ENCODE measurements at places on chromosomes 1 and 21.
A peak's percentile ranks its signal among the peaks of the same experiment; 100 is the strongest.

DNA sequence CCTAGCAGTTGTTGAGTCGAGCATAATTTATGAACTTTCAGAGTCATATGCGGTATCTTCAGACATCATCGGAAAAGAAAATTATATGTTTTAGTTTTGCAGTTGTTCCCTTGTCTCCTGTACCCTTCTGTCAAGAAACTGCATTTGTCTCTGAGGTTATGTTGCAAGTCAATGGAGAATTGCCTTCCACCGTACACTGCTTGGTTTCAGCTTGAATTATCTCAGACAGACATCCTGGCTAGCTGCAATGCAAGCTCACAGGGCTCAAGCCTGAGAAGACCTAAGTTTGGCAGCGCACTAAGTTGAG is 156.0 kb downstream of the NFIA start:
- no peak for DNase-seq

DNA sequence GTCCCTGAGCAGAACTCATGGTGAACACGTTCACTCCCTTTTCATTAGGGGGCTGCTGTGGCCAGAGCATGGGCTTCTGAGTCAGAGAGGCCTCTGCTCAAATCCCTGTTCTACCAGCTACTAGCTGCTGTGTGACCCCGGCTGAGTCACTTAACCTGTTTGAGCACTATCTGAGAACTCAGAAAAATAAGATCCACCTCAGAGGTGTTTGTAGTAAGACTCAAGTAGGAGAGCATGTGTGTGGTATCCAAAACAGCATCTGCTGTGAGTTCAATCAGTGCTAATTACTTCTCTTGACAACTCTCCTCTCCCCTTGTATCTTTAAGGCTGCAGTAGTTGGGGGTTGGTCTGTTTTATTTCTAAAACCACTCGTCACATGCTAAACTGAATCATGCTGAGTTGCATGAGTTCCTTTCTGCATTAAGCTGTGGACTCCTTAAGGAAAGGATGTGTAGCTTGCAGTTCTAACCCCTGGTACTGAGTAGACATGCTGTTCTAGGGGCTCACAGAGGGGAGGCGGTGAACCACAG is 39.7 kb upstream of the JUN start:
- DNase-seq: peak; percentile 17

DNA sequence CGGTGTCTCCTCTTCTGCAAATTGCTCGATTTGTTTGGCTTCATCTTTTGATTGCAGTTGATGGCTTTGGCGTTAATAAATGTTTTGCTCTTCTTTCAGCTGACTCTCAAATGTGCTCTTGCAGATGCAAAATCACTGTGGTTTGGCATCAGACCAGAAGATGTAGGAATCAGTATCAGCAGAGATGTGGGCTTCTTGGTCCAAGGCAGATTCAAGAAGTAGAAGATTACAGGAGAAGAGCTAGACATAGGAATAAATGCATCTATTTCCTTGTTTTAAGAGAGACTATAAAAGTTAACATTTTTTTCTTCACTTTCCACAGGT is 59.8 kb upstream of the BACH1 start:
- DNase-seq: peak; percentile 82

GRCh38 chr1:207866471-207867135 is 44.3 kb downstream of the CD34 start:
- peak; percentile 74 for DNase-seq

DNA sequence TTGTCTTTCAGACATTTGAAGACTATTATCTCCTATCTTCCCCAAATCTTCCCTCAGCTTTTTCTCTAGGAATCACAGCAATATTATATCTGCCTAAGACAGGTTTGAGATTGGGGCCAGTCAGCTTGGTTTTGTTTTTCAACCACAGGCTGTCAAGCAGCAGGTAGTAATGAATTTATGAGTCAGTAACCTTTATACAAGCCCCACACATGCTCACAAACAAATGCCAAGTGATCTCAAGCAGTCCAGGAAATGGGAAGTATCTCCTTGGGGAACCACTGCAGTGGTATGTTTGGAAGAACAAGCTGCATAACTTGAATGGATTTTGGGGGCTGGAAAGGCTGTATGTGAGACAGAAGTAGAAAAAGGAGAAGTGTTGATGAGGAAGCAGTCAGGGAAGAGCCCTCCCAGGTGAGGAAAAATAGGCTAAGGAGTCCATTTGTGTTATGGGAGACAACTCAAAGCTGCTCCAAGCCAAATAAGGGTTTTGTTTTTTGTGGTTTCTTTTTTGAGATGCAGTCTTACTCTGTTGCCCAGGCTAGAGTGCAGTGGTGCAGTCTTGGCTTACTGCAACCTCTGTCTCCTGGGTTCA is 2.1 kb downstream of the DHDDS start:
- DNase-seq: no peak

- no peak for DNase-seq
These were observed 4.8 kb upstream of the AMPD1 start for GRCh38 chr1:114700036-114700600.

- no peak for DNase-seq
These were observed 38.8 kb downstream of the VPS45 start for GRCh38 chr1:150106341-150106740.

DNA sequence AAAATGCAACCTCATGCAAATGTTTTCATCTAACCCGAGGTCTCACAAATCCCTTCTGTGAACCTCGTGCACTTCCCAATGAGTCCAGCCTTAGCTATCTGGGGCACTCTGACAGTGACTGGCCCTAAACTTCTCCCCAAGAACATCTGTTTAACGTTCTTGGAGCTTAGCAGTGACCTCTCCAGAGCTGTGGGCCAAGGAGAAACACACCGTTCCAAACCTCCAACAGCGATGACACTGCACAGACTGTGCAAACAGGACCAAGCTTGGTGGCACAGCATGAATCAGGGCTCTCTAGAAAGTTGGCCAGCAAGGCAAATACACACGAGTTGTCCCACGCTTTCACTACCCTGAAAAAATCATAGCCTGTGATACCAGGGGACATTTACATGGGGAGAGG is 15.8 kb downstream of the BEND5 start:
- DNase-seq: no peak

- no peak for DNase-seq
These were observed 186.6 kb downstream of the NTNG1 start for GRCh38 chr1:107327446-107327845.

DNA sequence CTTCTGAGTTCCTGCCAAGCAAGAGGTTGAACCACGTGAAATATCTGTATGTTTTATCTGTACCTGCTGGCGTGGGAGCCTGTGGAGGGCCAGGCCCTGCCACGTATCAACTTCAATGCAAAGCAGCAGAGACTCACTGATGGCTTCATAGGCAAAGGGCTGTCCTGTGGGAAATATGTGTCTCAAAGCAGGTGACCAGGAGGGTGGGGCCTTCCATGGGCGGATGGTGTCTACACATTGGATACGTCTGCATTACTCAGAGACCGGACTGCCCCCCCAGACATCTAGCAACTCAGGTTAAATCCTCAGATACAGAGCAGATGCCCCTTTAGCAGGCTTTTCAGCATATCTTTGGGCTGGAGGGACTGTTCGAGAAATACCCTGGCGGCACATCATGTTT is 210.8 kb upstream of the C1orf174 start:
- DNase-seq: no peak

- no peak for DNase-seq
These were observed 160.5 kb downstream of the ZBTB18 start for GRCh38 chr1:244211559-244211944.

GRCh38 chr1:69567652-69568420 is at the start of gene LRRC7:
Gene LRRC7 (plus strand): TSS chr1:69567922. CDS start chr1:69568640, 718 bp downstream.
- no peak for DNase-seq

DNA sequence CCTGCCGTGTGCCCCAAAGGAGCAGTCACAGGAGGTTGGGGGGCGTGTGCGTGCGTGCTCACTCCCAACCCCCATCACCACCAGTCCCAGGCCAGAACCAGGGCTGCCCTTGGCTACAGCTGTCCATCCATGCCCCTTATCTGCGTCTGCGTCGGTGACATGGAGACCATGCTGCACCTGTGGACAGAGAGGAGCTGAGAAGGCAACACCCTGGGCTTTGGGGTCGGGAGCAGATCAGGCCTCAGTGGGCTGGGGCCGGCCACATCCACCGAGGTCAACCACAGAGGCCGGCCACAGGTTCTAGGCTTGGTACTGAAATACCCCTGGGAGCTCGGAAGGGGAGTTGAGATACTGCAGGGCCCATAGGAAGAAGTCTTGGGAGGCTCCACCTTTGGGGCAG is 23.5 kb downstream of the COL6A1 start:
- no peak for DNase-seq

- no peak for DNase-seq
These were observed 80.5 kb upstream of the CNIH3 start for GRCh38 chr1:224535641-224536040.

DNA sequence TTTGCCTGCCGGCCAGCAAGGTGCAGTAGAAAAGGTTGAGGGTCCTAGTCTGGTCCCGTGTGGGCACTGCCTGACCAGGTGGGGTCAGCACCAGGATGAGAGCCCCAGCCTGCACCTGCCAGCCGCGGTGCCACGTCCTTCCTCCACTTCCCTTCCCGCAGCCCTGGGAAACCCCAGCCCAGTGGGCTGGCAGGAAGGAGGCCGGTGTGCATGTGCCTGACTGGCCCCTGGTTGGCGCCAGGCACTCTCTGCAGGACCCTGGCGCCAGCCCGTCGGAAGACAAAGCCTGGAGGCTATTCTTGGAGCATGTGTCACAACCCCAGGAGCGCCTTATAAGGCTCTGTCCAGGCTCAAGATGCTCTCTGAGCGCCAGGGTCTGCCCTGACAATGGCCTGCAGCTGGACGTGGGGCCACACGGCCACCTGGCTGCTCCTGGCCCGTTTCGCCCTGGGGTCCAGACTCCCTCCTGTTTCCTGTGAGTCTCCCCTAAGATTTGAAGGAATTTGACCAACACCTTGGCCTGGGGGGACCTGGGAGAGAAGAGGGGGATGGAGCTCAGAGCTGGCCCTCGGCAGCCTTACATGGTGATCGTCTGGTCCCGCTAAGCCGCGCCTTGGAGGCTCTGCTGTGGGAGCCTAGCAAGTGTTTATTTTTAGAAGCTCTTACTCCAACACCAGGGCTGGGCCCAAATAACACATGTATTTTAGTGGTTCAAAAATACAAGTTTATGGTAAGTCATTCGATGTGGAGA is 31.9 kb upstream of the POFUT2 start:
- DNase-seq: no peak

- peak; percentile 25 for DNase-seq
These were observed 10.8 kb downstream of the SLC37A1 start for GRCh38 chr21:42524341-42525028.

GRCh38 chr1:221527886-221528624 is 213.8 kb downstream of the DUSP10 start:
- no peak for DNase-seq

DNA sequence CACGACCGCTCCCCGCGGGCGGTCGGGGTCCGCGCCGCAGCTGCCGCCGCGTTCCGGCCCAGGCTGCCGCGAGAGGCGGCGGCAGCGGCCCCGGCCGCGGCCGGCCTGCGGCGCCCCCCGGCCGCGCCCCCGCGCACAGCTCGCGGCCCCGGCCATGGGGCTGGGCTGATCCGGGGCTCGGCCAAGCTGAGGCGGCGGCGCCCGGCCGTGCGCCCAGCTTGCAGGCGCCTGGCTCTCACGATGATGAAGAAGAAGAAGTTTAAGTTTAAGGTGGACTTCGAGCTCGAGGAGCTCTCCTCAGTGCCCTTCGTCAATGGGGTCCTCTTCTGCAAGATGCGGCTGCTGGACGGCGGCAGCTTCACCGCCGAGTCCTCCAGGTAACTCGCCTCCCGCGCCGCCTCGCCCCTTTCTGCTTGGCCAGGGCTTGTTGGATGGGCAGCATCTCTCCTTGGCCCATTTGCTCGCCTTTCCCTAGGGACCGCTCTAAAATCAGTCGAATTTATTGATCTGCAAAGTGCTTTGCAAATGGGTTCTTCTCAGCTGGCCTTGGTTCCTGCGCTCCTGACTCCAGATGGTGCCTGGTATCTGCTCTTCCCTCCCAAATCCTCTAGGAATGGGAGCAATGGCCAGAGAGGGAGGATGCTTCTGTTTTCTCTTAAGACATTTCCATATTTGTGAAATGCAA is 431 bp downstream of the EEIG2 start:
- DNase-seq: peak; percentile 18

- no peak for DNase-seq
These were observed 14.7 kb downstream of the KIF21B start for GRCh38 chr1:201008666-201009360.

DNA sequence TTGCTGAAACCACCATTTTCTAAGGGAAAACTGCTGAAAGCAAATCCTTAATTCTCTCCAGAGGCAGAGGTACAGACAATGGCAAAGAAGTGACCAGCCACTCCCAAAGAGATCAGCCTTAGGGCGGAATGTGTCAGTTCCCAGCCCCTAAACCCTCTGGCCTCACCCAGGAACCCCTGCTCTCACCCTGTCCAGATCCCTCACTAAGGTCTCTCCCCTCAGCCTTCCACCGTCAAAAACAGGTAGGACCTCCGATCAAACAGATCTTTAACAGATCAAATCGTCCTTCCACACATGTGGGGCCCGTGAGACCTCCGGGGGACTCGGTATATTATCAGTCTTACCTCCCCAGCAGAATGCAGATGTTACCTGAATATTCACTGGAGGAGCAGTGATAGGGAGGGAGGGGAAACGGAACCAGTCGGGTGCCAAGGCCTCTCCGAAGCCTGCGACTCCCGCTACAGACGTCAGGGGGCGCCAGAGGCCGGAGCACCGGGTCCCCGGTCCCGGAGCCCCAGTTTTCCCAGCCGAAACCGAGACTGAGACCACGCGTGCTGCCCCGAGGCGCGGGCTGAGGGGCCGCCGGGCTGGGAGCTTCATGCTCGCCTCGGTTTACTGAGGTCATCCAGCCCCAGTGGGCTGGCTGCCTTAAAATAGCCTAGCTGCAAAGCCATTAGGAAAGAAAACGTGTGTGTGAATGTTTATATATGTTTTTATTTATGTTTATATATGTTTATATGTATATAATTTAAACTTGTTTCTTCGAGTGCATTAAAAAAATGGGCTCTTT is 23.6 kb downstream of the GPA33 start:
- peak; percentile 65 for DNase-seq

GRCh38 chr1:59364037-59364436 is 67.1 kb downstream of the FGGY start:
- DNase-seq: no peak

GRCh38 chr1:20602851-20603450 is 14.1 kb downstream of the CDA start:
- peak; percentile 66 for DNase-seq

DNA sequence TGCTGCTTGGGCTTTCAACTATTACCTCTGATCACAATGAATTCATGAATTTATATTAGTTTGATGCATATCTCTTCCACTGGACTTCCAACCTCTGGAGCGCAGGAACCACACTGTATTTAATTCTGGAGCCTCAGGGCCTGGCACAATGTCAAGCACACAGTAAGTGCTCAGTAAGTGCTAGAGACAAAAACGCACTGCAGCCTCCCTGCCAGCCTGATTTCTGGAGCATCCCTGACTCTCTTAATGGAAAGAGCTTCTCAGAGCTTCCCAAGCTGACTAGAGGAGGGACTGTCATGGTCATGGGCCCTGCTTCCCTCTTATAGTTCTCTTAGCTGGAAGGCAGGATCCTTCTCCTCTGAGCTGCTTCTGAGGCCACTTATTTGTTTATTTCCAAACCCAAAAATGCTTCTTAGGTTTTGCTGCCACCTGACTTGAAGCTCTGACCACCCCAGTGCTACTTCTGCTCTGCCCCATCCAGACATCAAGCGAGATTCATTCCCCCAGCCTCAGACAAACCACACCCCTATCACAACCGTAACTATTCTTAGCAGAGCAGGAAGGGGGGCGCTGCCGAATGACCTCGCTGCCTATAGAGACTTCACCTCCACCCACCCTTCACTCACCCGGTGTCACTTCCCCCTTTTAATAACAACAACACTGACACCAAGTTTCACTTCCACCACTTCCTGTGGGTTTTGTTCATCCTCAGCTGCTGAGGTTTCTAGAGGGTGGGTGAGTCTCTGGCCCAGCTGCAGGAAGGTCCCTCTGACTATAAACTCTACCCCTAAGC is 33.6 kb downstream of the NUAK2 start:
- peak; percentile 92 for DNase-seq

- DNase-seq: no peak
These were observed 61.5 kb upstream of the TIAM1 start for GRCh38 chr21:31405604-31406003.

Measured in CD14-positive monocyte (primary cell).